Cardiac septum (tissue), 1 donor: ENCODE measurements at places on chromosomes 11 and 22. TPM values are rescaled to one million over a fixed set of nuclear protein-coding genes. Genes with fewer than 3 reads are reported as not detected.

Gene CCDC88B
- total RNA-seq: 6.3 TPM

Gene OR51B5
- total RNA-seq: not detected

Gene OR5B21
- total RNA-seq: not detected

Gene ST14
- total RNA-seq: 0.65 TPM

Gene UBQLNL
- 0.11 TPM for total RNA-seq

- no peak for DNase-seq
These were observed 44.0 kb downstream of the TP53I11 start for GRCh38 chr11:44906649-44907048.

DNA sequence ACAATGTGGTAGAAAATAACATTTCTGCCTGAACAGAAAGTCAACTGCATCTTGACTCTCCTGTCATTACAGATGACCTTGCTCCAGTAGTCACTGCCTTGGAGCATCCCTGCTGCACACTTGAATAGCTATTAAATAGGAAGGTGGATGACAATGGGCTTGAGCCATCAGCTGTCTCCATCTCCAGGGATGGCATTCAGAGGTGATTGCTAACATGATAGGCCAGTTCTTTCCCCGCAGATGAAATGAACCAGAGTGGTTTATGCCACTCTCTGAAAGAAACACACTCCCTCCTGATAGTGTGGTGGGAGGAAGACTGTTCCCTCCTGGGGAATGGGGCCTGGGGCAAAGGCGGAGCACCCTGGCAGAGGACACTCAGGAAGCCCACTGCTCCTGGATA, 57.1 kb upstream of the OLFML1 start:
- DNase-seq: no peak

DNA sequence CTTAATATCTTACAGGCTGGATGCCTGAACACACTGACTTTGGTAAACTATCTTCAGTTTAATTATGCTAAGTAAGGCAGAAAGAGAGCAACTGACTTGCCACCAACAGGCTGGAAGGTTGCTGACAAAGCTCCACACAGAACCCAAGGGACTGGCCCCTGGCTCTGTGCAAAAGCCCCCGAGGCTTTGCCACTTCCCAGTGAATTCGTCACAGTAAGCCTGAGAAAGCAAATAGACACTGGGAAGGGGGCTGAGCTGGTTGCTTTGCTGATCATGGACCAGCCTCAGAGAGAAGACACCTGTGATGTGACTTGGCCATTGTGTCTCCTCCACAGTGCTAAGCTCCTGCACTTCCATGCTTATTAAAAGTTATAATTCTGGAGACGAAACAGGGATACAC, 91.7 kb downstream of the BLID start:
- no peak for DNase-seq

- DNase-seq: no peak
These were observed 3.1 kb upstream of the COMMD9 start for GRCh38 chr11:36292311-36292722.

DNA sequence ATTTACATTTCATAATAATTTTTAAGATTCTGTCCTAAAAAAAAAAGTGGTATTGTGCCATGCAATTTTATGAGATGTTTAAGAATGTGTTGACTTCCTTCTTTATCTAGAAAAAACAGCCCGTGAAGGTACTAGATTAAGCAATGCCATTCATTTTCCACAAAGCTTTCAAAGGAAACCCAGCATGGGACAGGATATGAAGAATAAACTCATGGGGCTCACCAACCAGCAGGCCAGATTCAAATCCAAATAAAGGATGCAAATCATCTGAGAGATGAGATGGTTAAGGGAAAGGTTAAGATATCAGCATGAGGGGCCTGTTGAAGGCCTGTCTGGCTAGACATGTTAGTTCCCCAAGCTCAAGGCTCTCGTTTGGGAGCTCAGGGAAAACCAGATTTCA, 199.1 kb downstream of the SWAP70 start:
- DNase-seq: no peak

- DNase-seq: no peak
These were observed 492.7 kb downstream of the BRD1 start for GRCh38 chr22:49334976-49335375.

DNA sequence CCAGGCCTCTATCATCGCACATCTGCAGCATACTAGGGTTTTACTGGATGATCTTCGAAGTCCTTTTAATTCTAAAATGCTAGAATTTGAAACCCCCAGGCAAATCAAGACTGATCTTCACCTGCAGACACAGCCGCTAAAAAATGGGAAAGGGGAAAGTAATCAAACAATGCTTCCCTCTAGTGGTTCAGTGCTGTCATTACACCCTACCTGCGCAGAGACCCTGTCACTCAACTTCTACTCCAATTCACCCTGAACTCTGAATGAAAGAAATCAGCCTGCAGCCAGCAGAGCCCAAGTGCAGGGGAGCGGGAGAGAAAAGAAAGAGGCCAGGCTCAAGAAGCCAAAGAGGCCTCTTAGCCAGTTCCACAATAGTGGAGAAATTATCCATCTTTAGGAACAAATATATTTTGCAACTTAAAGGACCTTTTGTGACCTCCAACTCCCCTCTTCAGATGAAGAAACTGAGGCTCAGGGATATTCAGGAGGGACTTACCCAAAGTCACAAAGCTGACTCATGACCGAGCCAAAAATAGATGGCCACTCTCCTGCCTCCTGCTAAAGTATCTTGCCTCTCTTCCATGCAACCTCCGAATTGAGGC, 33.0 kb downstream of the SERGEF start:
- no peak for DNase-seq

DNA sequence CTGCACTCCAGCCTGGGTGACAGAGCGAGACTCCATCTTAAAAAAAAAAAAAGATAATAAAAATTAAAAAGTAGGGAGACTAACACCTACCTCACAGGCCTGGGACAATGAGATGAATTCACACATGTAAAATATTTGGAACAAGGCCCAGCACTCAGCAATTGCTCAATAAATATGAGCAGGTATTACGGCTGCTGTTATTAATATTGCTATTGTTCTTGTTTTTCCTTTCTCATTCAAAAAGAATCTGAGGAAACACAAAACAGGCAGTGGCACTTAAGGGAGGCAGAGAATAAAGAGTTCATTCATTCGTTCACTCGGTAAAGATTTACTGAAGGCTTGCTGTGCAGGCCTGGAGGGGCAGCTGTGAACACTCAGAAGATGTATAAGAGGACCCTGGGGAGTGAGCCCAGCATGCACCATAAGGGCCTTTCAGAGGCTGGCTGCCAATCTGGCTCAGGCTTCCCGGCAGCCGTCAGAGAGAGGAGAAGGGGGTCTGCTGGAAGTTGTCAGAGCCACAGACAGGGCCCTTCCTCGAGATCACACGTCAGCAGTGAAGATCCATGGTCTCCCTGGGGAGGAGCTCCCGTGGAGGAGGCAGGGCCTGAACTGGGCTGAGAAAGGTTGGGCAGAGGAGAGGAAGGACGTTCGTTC, 51.6 kb upstream of the TCF20 start:
- no peak for DNase-seq

- no peak for DNase-seq
These were observed 142.4 kb downstream of the KIRREL3 start for GRCh38 chr11:126857860-126858808.

GRCh38 chr11:9121469-9121796, 30.0 kb upstream of the SCUBE2 start:
- DNase-seq: no peak

DNA sequence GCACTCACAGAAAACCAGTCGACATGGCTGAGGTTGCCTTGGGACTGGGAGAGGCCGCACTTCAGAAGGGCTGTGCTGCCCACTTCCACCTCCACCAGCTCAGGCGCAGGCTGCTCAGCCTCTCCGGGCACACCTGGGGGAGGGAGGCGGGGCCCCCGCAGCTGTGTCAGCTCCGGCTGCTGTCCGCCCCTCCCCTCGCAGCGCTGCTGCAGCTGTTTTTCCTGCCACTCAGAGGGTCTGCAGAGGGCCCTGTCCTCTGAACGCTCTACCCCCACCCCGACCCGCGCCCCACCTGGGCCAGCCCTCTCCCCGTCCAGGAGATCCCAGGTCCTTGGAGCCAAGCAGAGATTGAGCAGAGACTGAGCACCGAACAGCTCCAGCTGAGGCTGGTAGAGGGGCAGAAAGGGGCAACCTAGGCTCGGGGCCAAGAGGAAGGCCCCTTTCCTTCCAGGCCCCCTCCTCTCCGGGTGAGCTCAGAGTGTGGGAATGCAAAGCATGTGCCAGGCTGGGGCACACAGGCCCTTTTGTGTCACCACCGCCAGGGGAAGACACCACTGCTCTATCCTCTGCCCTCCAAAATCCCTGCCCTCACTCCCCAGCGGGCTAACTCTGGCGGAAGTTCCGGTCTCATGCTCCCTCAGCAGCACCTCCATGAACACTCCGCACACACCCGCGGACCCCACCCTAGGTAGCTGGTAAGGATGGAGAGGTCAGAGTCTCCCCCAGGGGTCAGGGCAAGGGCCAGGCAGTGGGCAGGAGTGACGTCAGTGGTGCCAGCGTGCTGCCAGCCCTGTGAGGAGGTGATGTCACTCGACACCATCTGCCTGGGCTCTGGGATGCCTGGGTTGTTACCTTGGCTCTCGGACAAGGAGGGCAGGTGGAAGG, 1.6 kb downstream of the MCAM start:
- DNase-seq: no peak

DNA sequence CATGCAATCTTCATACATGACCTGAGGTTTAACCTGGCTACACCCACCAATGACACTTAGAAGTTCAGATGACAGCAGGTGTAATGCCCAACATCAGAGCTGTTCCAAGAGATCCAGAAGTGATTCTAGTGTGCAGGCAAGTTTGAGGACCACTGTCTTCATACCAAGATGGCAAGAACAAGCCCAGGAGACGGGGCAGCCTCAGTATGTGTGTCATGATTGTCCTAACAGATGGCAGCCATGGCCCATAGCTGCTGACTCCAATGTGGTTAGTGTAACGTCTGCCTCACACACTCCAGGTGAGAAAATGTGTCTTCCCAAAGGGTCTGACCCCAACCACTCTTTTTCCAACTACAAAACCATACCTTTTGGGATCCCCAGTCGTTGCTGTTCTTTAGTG, 97.3 kb downstream of the ETS1 start:
- DNase-seq: no peak

GRCh38 chr11:99519095-99519494, 498.3 kb downstream of the CNTN5 start:
- DNase-seq: no peak

DNA sequence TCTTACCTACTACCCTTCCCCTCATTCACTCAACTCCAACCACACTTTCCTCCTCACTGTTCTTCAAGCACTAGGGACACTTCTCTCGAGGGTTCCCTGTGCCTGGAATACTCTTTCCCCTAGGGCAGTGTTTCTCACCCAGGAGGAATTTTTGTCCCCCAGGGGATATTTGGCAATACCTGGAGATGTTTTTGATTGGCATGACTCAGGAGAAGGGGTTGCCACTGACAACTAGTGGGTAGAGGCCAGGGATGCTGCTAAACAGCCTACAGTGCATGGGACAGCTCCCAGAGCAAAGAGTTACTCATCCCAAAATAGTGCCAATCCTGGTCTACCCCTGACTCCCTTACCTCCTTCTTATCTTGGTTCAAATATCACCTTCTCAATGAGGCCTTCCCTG, 40.0 kb downstream of the BTG4 start:
- no peak for DNase-seq

DNA sequence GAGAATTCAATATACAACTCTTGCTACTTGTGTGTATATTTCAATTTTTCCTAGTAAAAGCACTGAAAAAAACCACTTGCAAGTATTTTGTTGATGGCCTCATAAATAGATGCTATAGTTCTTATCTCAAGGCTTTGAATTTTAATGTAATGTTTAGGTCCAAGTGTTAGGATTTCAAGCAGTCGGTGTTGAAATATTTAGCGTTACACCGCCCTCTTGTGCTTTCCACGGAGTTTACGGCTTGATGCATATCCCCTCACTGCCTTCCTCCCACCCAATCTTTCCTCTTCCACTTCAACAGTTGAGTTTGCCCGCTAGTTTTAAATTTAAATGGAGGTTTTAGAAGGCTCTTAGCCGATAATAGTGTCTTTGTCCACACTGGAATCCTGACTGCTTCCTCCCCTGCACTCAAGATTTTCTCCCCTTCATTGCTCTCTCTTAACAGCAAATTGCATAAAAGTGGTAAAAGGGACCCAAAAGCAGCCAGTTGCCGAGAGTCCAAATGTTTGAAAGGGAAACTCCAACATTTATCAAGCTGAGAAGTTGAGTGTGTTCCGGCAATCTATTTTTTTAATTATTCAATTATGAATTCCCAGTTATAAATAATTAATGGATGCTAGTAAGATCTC, 25.9 kb upstream of the HTATIP2 start:
- DNase-seq: no peak

DNA sequence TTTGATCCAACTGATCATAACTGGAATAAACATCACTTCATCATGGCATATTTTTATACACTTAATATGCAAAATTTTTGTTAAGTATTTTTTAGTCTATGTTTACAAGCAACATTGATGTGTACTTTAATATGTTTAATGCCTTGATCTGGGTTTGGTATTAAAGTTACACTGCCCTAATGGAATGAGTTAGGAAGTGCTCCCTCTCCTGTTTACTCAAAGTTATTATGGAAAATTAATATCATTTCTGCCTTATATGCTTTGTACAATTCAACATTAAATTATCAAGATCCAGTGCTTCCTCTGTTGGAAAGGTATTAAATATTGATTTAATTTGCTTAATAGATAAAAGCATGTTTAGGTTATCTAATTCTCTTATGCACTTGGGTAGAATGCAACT, 927.3 kb upstream of the RAG2 start:
- DNase-seq: no peak

GRCh38 chr11:50102916-50103315, 70.2 kb downstream of the OR4C45 start:
- no peak for DNase-seq

GRCh38 chr22:49210606-49211005, 617.1 kb downstream of the BRD1 start:
- no peak for DNase-seq

DNA sequence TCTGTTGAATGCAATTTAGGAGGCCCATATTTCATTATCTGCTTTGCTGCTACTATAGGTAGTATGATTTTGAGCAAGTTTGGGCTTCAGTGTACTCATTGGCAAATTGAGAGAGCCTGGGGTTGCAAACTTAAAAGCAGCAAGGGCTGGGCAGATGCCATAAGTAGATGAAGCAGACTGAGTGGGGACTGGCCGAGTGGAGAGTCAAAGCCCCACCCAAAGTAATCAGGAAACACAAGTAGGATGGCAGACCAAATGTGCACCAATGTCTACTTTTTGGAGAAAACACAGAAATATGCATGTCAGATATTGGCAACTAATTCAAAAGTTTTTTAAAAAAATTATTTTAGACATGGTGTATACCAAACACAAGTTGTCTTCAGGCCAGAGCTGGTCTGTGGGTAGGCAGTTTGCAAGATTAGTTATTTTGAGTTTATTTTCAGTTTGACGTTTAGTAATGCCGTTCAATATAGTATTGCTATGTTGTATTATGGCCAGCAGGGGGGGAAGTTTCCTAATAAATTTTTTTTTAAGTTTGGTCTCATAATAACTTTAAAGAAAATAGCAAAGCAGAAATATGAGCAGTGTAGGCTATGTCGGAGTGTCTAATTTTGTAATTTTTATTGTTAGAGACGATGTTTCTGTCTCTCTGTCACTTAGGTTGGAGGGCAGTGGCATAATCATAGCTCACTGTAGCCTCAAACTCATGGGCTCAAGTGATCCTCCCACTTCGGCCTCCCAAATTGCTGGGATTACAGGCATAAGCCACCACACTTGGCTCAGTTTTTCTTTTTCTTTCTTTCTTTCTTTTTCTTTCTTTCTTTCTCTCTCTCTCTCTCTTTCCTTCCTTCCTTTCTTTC, 105.1 kb downstream of the HIPK3 start:
- no peak for DNase-seq
